ENCODE measurements at places on chromosomes 7 and 10.

DNA sequence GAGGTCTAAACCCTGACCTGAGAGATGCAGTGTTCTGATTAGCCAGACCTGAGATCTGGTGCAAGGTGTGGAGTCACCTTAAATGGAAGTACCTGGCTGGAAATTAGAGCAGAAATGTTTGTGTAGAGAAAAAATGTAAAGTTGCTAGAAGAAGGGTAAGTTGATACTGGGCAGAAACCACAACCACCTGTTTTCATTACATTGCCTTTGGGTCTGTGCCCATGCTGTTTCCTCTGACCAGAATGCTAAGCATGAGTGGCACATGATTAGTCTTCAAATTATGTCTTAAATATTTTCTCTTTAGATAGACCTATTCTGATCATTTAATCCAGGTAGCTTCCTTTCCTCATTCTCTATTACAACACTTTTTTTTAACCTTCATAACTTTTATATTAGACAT, 69.0 kb downstream of the CASD1 start:
- no peak for DNase-seq

DNA sequence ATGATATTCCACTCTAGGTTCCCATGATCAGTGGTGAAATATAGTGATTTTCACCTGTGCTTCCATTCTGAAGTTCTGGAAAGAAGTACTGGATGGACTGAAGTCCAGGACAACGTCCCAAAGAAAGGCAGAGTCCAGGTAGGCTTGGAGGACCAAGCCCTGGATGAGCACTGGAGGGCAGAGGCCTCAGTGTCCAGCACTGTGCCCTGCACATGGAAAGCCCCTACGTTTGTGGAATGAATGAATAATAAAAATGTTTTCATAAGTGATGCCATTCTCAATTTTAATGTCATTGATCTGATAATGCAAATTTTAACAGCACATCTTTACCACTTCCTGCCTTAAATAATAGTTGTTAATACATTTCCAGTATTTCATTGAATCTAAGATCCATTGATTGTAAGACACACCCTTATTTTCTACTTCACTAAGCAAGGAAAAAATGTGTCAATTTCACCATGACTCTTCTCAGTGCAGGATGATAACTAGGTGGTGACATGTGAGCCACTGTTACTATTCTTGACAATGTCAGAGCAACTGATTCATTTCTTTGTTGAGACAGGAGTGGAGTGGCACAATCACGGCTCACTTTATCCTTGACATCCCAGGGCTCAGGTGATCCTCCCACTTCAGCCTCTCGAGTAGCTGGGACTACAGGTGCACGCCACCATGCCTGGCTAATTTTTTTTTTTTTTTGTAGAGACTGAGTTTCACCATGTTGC, 35.2 kb downstream of the ZNF783 start:
- no peak for DNase-seq

DNA sequence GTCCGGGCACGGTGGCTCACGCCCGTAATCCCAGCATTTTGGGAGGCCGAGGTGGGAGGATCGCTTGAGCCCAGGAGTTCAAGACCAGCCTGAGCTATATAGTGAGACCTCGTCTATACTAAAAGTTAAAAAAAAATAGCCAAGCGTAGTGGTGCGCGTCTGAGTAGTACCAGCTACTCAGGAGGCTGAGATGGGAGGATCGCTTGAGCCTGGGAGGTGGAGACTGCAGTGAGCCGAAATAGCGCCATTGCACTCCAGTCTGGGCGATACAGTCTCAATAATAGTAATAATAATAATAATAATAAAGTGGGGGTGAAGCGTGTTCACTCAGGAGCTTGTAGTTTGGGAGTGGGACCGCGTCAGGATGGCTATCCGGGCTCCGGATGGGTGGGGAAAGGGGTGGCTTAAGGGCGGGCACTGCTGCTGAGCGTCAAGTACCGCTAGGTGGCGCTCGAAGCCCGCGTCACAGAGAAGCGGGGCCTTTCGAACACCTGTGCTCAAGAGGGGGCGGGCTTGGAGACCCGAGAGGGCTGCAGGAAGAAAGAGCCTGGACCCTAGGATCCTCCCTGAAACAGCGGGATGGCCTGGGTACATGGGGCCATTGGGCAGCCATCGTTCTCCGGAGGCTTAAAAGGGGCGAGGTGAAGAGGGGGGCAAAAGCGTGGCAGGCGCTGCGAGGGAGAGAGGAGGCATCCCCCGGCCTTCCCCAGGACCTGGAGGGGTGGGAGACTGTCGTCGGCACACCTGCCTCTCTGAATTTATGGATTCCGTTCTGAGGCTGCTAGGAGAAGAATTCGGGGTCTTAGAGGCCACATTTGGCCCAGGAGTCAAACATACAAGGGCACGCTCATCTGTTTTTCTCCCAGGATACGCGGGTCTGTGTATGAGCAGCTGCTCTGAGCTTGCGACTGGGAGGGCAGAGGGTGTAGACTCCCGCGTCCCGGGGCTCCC, 14.5 kb downstream of the LBX1 start:
- peak; percentile 88 for DNase-seq

DNA sequence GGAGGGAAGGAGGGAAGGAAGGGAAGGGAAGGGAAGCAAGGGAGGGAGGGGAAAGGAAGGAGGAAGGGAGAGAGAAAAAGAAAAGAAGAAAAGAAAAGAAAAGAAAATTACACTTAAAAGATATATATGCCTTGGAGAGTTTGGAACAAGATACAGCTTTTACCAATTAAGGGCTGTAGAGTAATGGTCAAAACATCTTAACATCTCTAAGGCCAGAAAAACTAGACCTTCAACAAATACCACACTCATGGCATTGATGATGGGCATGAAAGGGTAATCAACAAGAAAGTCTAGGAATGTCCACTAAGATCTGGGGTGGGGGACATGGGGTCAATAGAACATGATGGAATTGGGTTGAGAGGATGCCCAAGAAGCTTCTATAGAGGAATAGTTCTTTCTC, 74.5 kb downstream of the CREB3L2 start:
- DNase-seq = no peak

GRCh38 chr7:43439631-43440401, 143.1 kb upstream of the STK17A start:
- DNase-seq = peak; percentile 19

DNA sequence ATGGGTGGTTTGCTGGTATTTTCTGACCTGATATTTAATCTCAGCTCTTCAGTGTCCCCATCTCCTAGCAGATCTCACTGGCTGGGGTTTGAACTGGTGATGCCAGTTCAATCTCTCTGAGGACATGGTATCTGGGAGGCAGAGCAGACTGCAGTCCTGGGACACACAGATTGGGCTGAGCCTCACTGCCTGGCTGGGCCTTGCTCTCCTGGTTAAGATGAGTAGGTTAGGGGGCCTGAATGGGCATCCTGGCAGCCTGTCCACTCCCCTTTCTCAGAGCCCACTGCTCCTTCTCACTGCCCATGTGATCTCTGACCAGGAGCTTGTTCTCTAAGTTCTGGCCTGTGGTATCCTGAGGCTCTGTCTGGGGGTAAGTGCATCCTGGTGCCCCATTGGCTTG, 363.4 kb downstream of the GLRX3 start:
- DNase-seq = no peak

DNA sequence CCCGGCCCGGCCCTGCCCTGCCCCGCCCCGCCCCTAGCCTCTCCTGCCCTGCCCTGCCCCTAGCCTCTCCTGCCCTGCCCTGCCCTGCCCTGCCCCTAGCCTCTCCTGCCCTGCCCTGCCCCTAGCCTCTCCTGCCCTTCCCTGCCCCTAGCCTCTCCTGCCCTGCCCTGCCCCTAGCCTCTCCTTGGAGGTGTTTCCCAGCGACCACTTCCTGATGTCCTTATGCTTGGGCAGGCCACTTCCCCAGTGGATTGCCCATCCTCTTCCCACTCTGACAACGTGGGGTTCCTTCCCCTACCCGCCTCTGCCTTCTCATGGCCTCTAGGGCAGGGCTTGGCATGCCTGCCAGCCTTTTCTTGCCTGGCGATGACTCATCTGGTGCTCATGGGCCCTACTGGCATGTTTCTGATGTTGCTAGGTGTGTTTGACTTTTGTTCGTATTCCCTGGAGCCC, 21.2 kb downstream of the PRXL2A start:
- DNase-seq = no peak

GRCh38 chr10:88374392-88375175, 208.5 kb downstream of the RNLS start:
- no peak for DNase-seq

GRCh38 chr10:79079490-79080355, 11.0 kb downstream of the ZMIZ1 start:
- no peak for DNase-seq

DNA sequence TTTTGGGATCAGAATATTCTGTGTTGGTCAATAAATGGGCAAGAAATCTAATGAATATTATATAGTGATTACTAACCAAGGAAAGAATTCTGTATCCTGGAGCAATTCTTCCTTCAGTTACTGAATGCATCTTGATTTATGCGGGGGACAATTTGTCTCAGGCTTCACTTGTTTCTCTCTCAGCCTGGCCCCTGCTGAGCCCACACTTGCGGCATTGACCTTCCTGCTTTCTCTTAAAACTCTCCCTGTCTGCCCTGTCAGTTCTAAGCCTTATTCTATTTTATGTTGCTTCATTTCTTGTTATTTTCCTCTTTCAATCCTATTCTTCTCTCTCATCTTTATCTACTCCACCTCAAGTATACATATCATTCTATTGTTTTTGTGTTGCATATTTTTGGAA, 122.1 kb upstream of the TPK1 start:
- DNase-seq = no peak

- peak; percentile 99 for DNase-seq
Observed at GRCh38 chr7:95897557-95898251, 125.3 kb downstream of the DYNC1I1 start.

GRCh38 chr10:58590152-58590840, 77.6 kb downstream of the BICC1 start:
- DNase-seq = no peak

DNA sequence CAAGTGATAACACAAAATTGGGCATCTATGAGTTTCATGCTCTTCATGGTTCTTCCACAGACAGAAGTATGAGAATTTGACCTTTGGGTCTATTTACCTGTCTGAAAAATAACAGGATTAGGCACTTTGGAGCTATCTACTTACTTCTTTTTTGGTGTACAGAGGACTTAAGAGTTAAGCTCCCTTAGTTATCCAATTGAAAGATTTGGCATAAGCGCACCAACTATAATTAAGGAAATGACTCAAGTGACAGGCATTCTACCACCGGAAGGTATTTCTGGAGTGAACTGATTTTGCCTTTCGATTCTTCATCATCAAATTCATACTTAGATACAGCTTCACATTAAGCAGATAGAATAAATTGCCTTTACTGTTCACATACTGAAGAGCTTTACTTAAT, 43.9 kb downstream of the IFIT5 start:
- DNase-seq = no peak

DNA sequence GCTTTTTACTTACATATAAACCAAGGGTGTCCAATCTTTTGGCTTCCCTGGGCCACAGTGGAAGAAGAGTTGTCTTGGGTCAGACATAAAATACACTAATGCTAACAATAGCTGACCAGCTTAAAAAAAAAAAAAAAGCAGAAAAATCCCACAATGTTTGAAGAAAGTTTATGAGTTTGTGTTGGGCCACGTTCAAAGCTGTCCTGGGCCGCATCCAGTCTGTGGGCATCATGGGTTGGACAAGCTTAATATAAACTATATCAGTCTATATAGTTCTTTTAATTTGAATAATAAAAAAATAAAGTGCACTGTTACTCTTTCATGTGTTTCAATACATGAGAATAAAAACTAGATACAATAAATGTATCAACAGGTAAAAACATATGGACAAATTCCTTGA, 179.9 kb downstream of the DNAJC1 start:
- DNase-seq = no peak

- DNase-seq = no peak
Observed at GRCh38 chr7:157488966-157489365, 152.2 kb downstream of the DNAJB6 start.

- DNase-seq = no peak
Observed at GRCh38 chr10:97184971-97185325, 811 bp downstream of the SLIT1 start.

- DNase-seq = no peak
Observed at GRCh38 chr10:29540016-29540415, 94.8 kb downstream of the SVIL start.

GRCh38 chr7:77667459-77668086, 28.7 kb upstream of the RSBN1L start:
- DNase-seq = no peak

DNA sequence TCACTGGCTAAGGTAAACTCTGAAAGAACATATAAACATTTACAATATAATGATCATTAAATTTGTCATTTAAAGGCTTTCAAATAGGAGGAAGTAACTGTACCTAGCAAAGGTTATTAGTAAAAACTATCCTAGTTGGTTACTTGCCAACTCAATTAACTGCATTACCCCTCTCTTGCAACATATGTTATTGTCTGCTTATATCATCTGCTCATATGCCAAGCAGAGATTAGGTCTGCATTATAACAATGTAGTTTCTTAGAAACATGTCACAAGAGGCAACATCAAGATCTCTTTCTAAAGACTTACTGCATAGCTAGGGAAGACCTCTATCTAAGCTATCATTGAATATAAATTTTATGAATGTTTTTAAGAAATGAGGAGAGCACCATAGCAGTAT, 132.5 kb downstream of the RELN start:
- DNase-seq = no peak

GRCh38 chr7:83610649-83611304, 38.2 kb downstream of the SEMA3E start:
- DNase-seq = no peak

DNA sequence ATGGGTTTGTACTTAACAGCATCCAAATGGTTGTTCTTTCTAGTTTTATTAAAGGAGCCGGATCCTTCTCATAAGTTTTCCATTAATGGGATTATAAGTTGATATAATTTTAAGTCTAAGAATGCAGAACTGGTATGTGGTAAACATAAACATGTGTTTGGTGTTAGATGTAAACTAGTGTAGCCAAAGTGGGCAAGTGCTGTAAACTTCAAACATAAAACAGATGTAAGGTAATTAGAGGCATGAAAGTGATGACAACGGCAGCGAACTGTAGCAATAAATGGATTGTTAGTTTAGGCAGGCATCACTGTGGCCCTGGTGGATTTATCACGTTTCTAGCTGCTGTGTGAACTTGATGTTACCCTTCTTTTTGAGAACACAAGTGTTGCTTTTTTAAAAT, 37.9 kb downstream of the BAMBI start:
- no peak for DNase-seq

DNA sequence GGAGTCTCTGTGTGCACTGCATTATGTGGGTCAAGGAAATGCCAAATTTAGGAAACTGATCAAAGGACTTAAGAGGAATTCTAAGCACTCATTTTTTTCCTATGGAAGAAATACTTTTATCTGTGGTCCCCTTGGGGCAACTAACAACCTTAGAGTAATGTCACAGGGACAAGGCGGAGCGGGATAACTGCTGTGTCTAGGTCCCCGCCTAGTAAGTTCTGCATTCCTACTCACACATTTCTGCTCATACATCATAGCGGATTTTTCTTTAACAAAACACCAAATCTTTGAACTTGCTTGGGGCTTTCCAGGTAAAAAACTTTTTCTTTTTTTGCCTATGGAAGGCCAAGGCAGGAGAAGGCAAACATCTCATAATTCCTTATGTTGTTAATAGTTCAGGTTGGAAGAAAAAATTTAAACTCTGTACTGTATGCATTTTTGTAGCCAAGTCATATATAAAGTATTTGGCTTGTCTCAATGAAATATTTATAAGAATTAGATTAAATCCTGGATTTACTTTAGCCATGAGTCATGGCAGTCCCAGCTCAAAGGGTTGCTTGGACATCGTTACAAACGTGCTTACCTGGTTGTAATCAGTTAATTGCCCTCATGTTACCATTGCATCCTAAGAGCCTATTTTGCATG, 285.0 kb downstream of the PHTF2 start:
- no peak for DNase-seq

GRCh38 chr7:34133983-34134782, 228.8 kb downstream of the BMPER start:
- DNase-seq = peak; percentile 86

Data from NCI-H1417 (cell line).